Left forelimb (tissue), 1 donor: ENCODE measurements at places on chromosomes 7 and 10.
A peak's percentile ranks its signal among the peaks of the same experiment; 100 is the strongest.

DNA sequence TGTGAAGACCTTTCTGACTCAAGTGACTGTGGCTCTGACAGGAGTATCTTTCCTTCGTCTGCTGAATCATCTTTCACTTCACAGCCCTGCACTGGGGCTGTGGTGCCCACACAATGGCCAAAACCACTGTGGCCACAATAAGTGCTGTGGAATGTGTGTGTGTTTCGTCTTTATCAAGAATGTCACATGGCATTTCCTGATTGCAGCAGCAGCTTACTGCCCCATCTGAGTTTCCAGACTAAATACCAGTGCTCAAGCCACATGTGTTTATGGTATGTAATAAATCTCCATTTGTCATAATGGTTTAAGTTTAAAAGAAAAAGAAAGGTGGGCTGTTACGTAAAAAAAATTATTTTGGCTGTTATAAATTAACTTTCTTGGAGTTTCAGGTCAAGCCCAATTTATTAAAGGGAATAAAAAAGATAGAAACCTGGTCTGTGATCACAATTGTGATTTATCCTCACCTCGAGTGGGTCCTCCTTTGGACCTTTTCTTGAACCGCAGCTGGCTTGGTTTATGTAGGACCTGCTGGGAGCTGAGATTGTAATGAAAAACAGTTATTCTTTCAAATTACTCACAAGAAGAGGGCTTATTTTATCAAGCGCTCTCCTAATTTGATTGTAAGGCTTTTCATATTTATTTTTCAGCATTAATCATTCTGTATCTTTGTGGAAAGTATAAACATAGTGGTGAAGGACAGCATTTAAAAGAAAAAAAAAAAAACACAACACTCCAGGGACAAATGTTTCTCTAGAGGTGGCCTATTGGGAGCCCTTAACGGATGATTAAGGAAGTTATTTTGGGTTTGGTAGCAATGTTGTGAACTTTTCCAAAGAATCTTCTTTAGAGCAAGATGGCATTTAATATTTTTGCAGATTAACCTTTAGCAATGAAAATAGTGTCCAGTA is 116.2 kb downstream of the LRMDA start:
- DNase-seq: no peak

- no peak for DNase-seq
Measured at GRCh38 chr7:36863901-36864701, 139.8 kb upstream of the AOAH start.

GRCh38 chr7:151135525-151135845 is 32.0 kb downstream of the GBX1 start:
- no peak for DNase-seq

DNA sequence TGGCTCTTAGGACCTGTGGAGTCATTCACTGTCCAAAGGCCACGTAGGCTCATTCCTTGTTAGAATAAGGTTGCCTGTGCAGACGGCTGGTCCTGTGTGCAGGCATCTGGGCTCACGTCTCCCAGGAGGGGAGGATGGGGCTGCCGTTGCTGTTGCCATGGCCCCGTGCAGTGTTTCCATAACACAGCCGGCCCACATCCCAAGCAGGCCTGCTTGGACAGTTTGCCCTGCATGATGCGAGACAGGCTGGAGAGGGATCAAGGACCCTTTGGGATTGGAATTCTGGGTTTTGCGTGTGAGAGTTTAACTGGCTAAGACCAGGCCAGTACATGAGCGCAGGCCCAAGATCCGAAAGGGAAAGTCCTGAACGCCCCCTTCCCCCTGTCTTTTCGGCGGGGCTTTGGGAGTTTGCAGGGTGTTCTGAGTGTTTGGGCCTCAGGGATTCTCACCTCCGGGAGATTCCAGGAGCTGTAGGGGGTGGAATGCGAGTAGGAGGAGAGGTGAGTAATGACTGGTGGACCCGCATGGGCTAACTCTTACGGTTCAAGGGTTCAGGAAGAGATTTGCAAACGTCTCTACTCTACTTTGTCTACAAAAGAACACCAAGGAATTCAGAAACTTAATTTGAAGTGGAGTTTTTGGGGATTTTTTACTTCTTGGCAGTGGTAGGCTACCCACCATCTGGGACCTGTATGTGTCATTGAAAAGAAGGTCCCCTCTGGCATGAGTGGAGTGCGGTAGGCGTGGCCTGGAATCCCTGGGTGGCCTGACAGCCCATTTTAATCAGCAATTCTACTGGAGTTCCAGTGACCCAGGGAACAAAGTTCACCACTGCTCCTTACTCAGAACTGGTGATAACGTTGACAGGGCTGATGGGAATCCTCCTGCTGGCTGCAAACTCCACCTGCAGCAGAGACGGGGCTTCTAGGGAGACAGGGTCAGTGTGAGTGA is 125.4 kb downstream of the ITIH5 start:
- DNase-seq: peak; percentile 89

GRCh38 chr10:19421674-19422073 is 373.1 kb downstream of the MALRD1 start:
- no peak for DNase-seq

GRCh38 chr7:25014756-25015155 is 34.8 kb upstream of the OSBPL3 start:
- no peak for DNase-seq

- no peak for DNase-seq
Measured at GRCh38 chr7:44958645-44959344, 20.0 kb downstream of the MYO1G start.

DNA sequence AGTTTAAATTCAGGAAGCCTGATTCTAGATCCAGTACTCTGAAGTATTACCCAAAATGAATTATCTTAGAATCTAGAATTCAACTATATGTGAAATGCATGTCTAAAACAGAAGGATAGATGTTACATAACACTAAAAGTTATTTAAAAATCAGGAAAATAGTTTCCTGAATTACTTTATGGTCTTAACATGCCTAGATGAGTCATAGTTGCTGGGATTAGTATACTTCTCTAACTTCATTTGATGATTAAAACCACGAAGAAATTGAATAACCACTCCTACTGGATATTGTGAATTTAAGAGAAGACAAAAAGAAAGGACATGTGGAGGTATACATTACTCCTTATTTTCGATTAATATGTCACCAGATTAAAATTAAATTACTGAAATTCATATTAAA is 65.5 kb downstream of the ATAD1 start:
- no peak for DNase-seq

DNA sequence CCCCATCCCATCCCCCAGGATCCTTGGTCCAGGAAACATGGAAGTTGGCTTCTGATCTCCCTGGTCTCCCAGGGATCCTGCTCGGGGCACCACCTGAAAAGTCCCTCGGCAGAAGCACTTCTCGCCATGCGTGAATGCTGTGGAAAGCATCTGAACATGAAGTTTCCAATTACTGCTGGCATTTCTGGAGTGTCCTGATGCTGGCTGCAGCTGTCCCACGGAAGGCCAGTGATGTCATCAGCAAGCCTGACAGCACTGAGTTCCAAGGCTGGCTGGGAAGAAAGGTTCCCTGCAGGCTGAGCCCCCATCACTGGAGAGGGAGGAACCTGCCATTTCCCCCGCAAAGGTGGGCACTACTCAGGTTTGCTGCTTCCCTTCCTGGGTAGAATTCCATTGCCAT is 71.4 kb downstream of the KCNMA1 start:
- DNase-seq: no peak

GRCh38 chr7:44167920-44168319 is 21.3 kb downstream of the GCK start:
- DNase-seq: no peak

GRCh38 chr7:116614499-116615262 is 57.3 kb upstream of the MET start:
- DNase-seq: no peak

DNA sequence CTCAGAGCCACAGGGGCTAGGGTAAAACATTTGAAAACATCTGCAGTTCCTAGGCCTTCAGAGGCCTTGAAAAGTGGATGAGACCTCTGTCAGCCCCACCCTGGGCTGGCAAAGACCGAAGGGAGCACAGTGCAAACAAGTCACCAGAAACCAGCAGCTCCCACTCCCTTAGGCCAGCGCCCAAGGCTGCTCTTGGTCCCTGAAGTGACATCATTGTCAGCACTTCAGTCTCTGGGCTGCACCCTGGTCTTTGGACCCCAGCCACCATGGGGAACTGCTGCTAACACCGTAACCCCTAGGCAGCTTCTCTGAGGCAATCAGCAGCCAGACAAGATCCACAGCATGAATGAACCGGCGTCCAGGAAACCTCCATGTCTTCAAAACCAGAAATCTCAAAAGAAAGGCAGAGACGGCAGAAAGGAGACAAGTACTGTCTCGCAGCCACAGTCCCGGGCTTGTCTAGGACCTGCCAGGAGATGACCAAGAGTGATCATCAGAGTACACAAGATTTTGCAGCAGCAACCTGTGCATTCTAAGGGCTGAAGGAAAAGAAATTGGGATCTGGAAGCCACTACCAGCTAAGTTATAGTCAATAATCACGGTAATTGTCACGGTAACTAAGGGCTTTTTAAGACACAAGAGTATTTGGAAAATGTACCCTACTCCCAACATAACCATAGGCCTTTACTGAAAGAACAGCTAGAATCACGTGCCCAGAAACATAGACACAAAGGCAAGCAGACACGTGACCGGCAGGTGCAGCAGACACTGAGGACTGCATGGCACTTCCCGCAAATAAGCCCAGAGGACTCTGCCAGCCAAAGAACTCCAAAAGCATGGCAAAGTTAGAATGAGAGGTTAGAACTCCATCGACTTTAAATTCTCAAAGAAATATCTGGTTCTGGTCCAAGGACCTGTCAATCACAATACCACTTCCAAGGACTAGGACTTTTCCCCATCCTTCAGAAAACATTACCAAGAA is 23.3 kb downstream of the CPXM2 start:
- peak; percentile 54 for DNase-seq

- DNase-seq: no peak
Measured at GRCh38 chr7:149196151-149196704, 882 bp downstream of the ZNF282 start.

GRCh38 chr7:6172224-6172909 is 100.1 kb downstream of the CYTH3 start:
- DNase-seq: no peak

- DNase-seq: no peak
Measured at GRCh38 chr10:18238870-18239485, 98.8 kb downstream of the CACNB2 start.

DNA sequence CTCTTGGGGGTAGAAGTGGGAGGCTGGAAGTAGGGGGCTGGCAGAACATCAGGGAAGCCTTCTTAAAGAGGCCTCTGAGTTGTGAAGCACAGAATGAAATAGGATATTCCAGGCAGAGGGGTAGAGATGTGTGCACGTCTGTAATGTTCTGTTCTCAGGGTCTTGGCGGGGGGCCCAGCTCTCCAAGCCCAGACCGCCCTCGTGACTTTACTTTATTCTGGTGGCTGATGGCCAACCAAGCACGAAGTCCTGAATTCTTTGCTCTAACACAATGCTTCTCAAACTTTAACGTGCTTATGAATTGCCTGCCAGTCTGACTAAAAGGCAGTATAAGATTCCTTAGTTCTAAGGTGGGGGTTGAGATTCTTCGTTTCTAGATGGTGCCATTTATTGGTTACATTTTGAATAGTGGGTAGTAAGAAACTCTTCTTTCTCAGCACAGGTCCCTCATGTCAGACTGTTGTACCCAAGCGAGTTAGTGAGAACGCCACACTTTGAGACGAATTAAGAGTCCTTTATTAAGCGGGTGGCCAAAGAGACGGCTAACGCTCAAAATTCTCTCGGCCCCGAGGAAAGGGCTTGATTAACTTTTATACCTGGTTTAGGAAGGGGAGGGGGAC is 8.2 kb downstream of the PRXL2A start:
- DNase-seq: peak; percentile 84

DNA sequence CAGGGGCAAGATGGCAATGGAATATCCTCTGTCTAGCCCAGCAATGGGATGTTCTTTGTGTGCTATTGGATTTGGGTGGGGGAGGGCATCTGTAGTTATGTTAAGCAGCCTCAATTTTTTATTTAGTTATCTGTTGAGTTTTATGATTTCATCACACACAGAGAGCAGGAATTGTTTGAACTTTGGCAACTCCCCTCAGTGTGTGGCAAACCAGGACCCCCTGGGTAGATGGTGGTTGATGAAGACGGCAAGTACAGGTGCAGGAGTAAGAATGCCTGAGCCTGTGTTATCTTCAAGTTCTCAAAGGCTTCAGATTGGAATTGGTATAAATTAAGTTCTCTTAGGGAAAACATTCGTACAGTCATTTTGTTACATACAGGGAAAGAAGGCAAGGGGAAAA is 142.4 kb upstream of the SAMD8 start:
- no peak for DNase-seq

DNA sequence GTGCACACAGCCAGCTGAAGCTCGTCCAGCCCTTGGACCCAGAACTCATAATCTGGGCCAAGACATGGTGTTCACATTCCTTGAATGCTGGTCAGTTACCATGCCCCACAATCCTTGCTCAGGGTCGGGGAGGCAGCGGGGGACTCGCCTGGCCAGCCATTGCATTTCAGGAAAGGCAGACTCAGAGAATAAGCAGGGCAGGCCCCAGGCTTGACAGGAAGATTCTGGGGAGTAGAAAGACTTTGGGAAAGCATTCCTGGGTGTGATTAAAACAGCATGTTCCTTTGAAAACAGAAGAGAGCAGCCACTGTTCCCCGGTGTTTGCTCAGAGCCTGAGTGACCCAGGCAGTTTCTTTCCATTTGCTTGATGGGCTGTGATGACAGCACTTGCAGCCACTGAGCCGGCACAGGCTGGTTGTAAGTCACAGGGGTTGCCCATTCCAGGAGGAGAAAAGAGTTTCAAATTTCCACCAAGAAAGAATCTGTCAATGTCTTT is 473.7 kb downstream of the TYW1 start:
- no peak for DNase-seq
